Stimulated activated CD8-positive, alpha-beta memory T cell treated with anti-CD3 and anti-CD28 coated beads, Interleukin-7, amount 100 ng/mL, for 1 hour (primary cell): ENCODE measurements at places on chromosomes 12 and 14.

- DNase-seq = no peak
Measured at GRCh38 chr14:51921026-51921425, 60.6 kb downstream of the GNG2 start.

- no peak for DNase-seq
Measured at GRCh38 chr12:8909752-8910151, 4.6 kb upstream of the PHC1 start.

DNA sequence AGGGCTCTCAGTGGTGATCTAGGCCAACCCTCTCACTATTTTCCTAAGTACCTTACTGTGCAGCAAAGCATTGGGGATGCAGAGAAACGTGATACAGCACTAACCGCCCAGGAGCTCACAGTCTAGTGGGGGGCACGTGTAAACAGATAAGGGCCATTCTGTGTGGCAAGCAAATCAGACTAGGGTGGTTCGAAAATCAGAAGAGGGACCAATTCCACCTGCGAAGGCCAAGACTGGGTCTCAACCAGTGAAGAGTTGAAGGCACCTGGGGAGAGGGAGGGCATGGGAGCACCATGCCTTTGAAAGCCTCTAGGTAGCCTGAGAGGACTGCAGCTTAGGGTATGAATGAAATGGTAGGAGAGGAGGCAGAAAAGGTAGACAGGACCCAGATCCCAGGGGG, 2.2 kb downstream of the PITPNM2 start:
- DNase-seq = no peak

DNA sequence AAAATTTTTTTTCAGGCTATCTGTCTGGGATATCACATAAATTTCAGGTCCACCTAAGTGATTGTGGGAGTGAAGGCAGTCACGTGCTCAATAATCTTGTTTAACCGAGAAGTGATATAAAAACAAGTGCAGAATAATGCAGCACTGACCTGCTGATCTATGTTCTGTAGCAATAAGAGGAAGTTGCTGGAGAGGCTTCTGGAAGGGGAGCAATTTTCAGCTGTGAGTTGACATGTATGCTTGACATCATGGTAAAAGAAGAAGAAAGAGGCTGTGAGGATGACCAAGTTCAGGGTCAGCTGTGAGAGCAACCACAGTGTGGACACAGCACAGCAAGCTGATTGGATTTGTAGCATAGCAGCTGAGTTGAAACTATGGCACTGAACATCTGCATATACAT, 172.0 kb upstream of the PELI2 start:
- DNase-seq = no peak

GRCh38 chr12:62542814-62543213, 76.2 kb downstream of the MON2 start:
- no peak for DNase-seq

GRCh38 chr12:47088021-47088944, 8.5 kb upstream of the AMIGO2 start:
- DNase-seq = no peak

DNA sequence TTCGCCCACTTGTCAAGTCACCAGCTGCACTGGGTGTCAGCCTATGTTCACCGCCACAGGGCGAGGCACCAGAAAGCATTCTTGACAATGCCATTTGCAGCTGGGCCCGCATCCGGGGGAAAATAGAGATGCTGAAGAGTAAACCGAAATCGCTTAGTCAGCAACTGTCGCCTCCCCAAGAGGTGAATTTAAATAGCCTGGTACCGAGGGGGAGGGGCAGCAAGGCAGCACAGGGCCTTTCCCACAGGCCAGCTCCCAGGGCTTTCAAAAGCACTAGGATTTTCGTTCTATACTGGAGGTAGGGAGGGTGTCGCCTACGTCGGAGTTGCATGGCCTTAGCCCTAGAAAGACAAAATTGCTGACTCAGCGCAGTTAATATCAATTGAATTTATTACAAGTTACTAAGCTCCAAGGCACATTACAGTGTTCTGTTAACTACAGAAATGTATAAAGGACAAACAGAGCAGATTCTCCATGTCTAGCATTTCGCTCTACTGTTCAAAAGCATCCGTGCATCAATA, 4.3 kb downstream of the IRF2BPL start:
- DNase-seq = no peak

GRCh38 chr12:122276242-122276641, 9.9 kb upstream of the VPS33A start:
- no peak for DNase-seq

DNA sequence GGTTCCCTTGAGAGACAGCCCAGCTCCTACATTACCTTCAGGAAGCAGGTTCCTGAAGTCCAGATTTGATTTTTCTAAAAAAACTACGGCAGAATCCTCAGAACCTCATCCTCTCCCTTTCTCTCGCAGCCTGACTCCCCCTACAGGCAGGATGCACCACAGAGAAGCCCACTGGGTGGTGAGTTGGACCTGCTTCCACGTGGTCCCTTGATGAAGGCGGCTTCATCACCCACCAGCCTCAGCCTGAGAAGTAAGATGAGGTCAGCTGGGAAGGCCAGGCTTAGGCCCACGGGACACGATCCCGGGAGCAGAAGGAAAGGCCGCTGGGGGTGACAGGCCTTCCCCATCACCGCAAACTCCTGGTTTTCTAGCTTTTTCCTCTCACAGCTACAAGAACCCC, 83.0 kb downstream of the ACTN1 start:
- no peak for DNase-seq

DNA sequence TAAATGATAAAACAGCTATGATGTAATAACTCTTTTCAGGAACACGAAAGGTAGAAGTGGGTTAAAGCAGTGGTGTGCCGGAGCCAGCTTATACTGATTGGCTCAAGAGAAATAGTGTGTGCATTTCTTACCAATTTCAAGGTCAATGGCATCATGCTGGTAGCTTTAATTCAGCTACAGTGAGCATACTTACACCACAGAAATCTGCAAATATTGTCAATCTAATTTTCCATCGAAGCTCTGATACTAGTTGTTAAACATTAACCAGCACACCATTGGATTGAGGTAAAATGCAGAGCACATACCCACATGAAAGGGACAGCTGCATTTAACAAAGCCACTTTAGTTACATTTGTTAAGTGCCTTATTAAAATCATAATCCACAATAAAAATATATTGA, 225.7 kb downstream of the KCNC2 start:
- DNase-seq = no peak

- DNase-seq = no peak
Measured at GRCh38 chr12:53289891-53290290, 5.5 kb upstream of the PFDN5 start.

GRCh38 chr12:24307153-24307552, 357.7 kb upstream of the SOX5 start:
- no peak for DNase-seq

GRCh38 chr12:48009471-48009870, 5.2 kb upstream of the COL2A1 start:
- no peak for DNase-seq

DNA sequence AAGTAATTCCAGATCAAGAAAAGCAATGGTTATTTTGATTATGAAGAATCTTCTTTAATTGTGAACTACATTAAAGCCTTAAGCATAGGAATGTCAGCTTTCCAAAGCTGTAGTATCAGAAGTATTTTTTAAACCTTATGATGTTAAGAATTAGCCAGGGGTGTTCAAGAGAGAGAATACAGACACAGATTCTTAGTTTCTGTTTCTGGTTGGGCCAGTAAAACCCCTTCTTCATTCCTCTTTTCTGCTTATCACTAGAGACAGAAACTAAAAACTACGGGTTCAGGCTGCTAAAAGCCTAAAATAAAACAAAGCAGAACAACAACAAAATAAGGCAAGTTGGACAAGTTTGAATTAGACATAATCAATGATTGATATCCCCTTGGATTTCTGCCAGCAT, 38.2 kb downstream of the IFT43 start:
- no peak for DNase-seq

GRCh38 chr12:27970401-27971120, 2.0 kb downstream of the PTHLH start:
- DNase-seq = no peak

- DNase-seq = no peak
Measured at GRCh38 chr14:48703728-48704467, 882.3 kb downstream of the RPS29 start.

DNA sequence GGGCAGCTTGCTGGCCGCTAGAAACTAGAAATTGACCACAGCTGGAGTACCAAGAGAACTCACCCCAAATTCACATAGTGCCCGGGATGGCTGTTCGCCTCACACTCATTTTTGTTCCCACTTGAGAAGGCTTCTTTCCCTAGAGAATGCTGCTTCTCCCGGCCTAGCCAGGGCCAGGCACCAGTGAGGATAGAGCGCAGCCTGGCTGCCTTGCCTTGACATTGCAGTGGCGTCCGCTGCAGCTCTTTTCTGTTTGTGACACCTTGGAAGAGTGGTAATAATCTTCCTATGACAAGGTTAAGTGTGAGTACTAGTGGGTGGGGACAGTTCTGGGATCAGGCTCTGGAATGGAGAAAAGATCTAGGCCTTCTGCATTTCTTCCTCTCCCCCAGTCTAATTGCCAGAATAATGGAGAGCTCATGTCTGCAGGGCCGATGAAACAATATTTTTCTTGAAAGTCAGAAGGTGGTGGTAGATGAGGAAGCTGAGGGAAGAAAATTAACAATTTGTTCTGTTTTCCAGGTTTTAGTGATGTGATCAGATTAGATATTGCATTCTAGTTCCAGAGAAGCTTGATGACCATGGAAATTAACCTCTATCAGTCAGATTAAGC, 3.7 kb downstream of the TMEM253 start:
- DNase-seq = no peak

DNA sequence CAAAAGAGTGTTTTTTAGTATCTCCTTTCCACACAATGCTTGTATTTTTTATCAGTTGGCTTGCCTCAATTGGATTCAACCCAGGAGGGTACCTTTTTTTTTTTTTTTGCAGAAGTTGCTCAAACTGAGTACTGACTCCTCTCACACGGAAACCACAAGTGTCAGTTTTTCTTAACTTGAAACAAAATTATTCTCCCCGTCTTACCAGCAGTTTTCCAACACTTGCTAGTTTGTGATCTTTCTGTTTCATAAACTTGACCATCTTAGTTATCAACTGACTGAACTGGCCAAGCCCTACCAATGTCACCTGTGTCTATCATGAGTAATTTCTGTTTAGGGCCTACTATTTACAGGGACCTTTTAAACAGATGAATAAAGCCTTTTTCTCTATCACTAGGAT, 34.1 kb upstream of the ITPR2 start:
- no peak for DNase-seq

GRCh38 chr14:35301735-35302528, 9.8 kb downstream of the PSMA6 start:
- DNase-seq = no peak

DNA sequence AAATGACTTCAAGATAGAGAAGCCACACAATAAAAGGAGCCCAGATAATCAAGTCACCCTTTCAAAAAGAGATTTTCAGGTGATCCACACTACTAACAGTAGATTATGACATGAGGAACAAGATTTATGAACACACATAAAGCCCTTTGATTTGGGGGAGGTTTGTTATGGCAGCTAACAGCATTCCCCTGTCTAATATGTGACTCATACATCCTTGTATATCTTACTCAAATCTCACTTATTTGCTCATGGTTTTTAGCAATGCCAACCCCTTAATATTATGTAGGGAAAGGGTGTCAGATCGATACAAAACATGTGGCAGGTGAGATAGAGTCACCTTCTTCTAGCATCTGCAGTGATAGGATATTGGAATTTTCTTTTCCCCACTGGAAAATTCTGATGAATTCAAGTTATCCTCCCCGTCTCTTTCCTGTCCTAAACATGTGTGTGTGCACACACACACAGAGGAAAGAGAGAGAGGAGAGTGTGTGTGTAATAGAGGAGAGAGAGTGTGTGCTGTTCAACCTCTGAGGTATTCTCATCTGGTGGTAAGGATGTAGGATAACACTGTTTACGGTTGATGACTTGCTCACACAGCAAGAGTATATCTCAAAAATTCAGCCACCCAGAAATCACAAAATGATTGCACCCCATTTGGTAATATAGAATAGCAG, 319.9 kb downstream of the KCNC2 start:
- DNase-seq = no peak

DNA sequence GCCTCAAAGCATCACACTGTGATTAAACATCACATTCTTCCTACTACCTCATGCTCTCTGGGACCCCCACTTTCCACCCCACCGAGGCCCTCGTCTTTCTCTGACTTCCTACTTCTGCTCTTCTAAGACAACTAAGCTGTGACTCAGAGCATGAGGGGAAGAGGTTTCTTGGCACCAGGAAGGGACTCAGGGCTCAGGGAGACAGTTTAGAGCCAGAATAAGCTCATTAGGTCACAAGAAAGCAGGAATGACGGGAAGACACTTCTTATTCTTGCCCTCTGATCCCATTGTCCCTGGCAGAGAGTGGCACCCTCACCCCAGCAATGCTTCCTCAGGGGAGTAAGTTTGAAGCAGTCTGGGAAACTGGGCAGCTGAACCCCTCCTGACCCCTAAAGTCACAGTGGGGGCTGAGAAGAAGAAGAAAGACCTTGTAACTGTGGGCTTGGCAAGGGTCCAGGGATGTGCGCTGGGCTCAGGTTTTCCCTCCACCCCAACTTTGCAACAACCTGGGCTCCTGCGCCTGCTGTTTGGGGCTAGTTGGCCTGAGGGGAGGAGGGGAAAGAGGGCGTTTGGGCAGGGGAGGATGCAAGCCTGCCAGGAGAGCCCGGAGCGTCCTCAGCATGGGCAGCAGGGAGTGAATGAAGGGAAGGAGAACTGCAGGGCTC, 64.6 kb upstream of the ACTN1 start:
- no peak for DNase-seq

DNA sequence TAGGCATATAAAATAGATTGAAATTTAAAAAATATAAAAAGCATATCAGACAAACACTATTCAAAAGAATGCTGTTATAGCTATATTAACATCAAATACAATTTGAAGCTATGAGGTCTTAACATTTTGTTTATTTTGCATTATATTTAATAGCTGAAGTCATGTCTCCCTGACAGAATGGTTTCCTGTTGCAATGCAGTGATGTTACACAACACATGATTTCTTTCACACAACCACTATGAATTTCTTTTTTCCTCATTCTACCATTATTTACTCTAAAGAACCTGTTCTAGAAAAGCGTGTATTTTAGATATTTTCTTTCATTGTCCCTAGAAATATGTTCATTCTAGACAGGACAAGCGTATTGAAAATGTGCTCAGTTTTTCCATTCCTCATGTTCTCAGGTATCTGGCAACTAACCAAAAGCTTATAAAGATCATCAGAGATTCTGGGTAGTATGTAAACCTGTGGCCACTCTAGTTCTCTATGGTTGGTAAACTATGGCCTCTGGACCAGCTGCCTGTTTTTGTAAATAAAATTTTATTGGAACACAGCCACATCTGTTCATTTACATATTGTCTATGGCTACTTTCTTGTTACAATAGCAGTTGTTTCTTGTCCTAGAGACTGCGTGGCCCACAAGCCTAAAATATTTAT, 183.8 kb downstream of the FOXA1 start:
- no peak for DNase-seq

DNA sequence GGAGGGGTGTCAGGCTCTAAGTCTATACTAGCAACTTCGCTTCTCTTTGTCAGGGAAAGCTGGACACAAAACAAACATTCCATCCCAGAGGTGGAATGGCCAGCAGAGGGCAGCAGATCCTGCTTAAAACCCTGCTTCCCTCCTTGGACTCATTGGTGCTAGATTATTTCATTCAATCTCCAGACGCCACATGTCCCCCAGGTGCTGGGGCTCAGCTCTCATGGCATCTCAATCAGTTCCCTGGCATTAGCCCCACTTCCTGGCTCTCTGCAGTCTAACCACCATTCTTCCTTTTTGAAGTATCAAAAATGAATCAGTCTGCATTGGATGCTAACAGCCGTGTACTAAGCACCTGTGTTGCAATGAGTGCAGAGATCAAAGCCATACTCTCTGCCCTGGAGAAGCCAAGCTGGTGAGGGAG, 8.1 kb upstream of the PPP1R1A start:
- DNase-seq = peak; percentile 29

GRCh38 chr12:76927170-76927784, 48.5 kb upstream of the CSRP2 start:
- DNase-seq = no peak
